GF-D8 (cell line): ENCODE measurements at places on chromosomes 2 and 18.

GRCh38 chr2:171431677-171432167, 2.1 kb downstream of the METTL8 start:
- DNase-seq = no peak

DNA sequence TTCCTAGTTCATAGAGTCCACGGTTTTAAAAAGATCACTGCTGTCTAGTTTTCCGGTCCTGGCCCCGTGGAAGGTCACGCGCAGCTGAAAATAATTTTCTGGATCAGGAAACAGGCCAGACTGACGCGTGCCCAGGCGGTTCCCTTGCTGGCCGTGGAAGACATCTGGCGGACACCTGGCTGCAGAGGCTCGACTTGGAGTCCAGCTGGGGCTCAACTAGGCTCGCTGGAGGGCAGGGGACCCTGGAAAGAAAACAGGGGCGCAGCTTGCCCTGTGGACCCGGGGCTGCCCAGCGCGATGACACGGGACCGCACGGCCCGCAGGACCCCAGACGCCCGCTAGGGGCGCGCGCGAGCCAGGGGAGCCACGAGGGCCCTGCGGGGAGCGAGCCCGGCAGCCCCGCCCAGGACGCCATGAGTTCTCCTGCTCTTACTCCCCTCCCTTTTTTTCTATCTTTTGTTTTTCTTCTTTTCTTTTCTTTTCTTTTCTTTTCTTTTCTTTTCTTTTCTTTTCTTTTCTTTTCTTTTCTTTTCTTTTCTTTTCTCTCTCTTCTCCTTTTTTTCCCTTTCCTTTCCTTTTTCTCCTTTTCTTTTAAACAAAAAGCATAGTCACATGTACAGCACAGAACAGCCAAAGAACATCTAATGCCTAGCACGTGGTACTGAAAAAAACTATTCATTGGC, 43.2 kb upstream of the UBE2F start:
- DNase-seq = peak; percentile 6

DNA sequence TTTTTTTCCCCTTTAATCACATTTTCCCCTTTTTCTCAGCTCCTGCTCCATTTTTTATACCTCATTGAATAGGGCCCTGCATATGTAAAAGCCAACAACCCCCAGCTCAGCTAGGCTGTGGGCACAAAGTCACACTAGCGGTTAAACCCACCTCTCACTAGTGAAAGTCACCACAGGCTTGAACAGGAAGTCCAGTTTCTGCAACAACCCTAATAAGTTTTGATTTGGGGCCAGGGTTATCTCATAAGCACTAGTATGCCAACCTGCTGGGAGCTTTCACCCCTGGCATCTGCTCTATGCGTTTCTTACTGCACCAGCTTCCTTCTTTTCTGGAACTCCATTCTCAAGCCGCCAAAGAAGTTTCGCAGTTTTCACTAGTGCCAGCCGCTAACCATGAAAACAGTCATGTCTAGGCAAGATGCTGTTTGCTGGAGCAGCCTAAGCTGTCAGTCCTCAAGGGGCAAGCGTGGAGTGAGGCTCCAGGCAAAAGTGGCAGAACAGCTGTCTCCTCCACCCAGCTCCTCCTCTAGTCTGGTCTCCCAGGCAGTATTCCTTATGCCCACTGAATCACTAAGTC, 197.0 kb upstream of the MEIS1 start:
- no peak for DNase-seq

DNA sequence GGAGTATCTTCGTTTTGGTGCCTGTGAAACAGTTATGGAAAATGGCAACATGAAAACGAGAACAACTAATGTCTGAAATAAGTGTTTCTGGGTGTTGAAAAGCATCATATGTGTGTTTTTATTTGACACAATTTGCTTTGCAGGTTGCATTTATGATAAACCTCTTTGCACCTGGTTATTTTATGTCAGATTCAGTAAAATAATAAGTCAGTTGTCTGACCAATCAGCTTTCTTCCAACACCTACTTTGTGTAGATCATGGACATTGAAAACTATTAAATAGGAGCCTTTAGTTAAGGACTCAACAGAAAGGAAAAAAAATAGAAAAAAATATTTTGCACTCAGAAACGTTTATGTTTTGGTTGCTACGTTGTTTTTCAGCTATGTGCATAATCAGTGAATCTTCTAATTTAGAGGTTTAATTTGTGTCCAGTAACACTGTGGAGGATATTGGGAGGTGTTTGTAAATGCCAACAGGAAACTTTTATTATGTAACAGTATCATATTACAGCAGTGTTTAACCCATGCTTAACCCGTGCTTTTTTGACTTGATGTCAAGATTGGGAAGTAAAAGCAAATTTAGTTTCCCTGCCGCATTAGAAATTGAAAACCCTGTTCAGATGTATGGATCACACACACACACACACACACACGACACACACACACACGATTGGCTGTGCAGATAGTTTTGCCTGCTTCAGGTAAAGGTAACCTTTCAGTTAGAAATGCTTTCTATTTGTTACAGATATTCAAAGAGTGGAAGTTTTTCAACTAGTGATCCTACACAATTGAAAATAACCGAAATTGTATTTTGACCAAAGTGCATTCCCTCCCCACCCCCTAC, 2.6 kb downstream of the PKP4 start:
- peak; percentile 48 for DNase-seq

DNA sequence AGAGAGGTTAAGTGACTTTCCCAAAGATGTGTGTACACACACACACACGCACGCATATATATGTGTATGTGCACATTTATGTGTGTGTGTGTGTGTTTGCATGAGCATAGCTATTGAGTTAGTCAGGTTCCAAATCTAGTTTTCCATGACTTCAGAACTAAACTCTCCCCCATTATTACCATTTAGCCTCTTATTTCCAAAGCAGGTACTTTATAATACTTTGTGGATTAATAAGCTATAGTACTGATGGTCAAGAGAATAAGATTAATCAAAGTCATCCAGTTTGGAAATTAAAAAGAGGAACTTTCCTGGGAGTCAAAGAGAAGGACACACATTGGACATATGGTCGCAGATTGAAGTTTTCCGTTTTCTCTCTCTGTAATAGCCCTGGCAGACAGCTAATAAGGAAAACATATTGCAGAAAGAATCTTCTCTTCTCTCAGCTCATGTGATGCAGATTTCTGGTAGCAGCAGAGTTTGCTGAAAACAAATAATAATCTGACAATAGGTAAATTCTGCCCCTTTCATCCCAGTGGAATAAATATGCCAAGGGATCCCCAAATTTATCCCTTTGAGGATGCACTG, 410.9 kb upstream of the TCF4 start:
- DNase-seq = no peak

GRCh38 chr18:2997846-2998564, 14.9 kb downstream of the LPIN2 start:
- no peak for DNase-seq

DNA sequence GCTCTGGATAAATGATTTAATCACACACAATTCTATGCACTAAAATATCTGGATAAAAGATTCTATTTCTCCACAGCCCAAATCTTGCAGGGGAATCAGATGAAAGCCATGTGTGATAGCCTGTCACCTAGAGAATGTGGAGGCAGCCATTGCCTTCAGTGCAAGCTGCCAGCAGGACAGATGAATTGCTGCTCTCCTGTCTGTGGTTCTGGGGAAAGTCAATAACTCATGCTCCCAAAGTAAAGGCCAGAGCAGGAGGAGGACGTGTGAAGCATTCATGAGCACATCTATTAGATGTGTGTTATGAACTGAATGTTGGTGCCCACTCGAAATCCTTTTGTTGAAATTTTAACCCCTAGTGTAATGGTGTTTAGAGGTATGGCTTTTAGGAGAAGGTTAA, 195.1 kb downstream of the RDH14 start:
- DNase-seq = no peak

GRCh38 chr2:119011162-119011909, 69.3 kb downstream of the MARCO start:
- no peak for DNase-seq

- no peak for DNase-seq
These were observed 106.2 kb downstream of the RTP5 start for GRCh38 chr2:241975593-241976284.

DNA sequence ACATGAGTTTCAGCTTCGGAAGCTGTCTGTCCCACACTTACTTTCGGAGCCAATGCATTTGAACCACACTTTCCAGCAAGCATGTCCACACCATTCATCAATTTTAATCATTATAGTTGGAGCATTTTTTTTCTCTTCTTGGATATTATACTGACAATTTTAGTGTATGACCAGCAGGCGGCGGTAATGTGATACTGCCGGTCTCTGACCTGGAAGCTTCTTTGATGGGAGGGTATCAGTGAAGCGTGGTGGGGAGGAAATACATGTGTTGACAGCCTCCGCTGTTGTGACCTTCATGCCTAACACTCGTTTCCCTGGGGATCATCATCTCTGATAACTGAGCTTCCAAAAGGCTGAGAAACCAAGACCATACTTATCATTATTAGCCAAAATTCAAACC, 231.7 kb downstream of the GBX2 start:
- no peak for DNase-seq

GRCh38 chr18:78978349-78979055, 1.1 kb upstream of the SALL3 start:
- DNase-seq = no peak

- DNase-seq = no peak
These were observed 188.9 kb downstream of the LTBP1 start for GRCh38 chr2:33135645-33136044.

DNA sequence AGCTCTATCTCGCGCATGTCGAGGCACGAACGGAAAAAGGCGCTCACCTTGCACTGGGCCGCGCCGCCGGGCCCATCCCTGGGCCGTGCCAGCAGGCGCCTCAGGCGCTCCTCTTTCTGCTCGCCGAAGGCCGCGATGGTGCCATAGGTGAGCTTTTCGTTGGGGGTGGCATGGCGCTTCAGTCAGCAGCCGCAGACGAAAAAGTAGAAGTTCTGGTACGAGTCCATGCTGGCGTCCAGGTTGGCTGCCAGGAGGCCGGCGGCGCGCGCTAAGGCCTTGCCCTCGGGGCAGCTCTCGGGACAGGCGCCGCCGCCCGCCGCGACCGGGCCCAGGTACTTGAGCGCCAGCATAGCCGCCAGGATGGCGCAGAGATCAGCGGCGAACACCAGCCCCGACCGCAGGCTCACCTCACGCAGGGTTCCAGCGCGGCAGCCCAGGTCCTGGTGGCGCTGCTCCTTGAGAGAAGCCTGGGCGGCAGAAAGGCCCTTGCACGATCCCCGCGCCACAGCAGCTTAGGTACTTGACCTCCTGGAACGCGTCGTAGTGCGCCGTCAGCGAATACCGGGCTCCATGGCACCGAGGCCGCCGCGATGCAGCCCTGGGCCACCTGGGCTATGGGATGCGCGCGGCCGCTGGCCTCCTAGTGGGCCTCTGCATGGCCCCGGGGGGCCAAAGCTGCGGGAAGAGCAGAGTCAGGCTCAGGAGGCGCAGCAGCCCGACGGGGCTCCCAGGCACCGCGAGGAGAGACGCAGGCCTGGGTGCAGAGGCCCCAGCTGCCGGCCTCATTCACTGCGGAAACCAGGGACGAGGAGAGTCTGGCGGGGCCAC, 12.8 kb downstream of the ALPG start:
- DNase-seq = no peak

- DNase-seq = no peak
These were observed 49.6 kb downstream of the NXPH2 start for GRCh38 chr2:138730497-138731030.

DNA sequence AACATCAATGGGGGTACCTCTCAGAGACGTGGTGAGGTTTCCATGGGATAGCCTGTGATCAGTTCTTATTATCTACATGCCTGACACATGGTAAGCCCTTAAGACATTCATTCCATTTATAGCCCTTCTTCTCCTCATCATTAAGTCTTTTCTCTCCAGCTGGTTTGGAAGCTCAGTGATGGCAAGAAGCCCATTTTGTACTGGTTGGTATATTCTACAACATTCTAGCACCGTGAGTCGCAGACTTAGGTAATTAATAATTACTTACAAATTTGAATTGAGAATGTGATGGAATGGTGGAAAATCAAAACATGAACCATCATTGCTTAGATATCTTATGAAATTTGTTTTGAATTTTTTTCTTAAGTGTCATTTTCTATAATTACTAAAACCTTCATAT, 472.6 kb downstream of the DLGAP1 start:
- no peak for DNase-seq

GRCh38 chr2:220572385-220572784, 945.0 kb downstream of the SLC4A3 start:
- DNase-seq = no peak

DNA sequence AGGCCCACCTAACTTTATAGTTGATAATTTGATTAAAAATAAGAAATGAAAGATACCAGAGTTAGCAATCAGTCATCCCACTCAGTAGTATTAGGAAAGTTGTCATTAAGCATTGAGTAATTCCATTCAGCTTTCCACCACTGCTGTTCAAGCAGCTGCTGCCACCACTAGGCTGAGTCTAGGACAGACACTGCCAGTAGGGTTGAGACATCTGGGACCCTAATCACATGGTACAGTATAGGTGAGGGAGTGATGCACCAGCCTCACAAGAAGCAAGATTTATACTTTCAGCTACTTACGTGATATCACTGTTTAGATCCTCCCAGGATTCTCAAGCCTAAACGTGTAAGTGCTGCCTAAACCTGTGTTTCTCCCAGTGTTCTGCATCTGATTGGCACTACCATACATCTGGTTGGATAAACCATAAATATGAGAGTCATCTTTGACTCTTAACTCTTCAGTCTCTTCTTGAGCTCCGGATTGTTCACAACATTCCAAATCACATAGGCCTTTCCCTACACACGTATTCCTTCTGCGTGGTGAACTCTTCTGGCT, 3.2 kb downstream of the UBXN4 start:
- DNase-seq = no peak

GRCh38 chr2:237491515-237492118, 4.6 kb downstream of the MLPH start:
- DNase-seq = no peak

GRCh38 chr2:19685731-19686130, 216.1 kb downstream of the TTC32 start:
- DNase-seq = no peak

DNA sequence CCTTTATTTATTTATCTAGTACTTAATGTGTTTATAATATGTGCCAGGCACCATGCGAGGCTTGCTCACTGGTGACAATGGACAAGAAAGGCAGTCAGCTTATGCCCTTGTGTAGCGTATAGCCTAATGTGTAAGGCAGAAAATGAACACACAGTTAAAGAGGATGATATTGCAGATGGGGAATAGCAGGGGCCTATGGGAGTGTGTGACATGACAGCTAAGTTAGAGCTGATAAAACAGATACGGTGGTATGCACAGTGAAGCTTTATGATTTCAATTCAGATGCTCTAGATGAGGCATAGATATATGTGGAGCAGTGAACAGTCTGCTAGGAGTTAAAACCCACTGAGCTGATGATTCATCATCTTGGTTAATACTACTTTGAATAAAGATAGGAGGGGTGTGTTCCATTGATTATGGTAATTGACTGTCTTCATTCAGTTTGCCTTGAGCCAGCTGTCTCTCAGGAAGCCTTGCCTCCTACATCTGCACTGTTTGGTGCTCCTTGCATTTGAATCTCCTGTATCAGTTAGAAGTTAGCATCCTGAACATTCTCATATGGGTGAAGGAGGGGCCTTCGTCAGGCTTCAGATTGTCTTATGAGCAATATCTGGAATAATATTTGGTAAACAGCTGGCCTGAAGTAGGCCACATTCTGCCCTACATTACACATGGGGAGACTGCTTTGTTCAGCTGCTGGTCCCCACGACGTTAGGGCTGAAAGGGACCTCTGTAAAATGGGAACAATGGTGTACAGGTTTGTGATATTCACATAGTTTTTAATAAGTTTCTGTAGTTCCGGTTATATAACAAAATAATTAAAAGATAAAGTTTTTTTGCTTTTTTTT, 13.2 kb downstream of the MAP4K4 start:
- DNase-seq = no peak
